ENCODE measurements at places on chromosomes 7 and 10.

- DNase-seq: no peak
Measured at GRCh38 chr7:141354251-141354650, 197.0 kb upstream of the AGK start.

GRCh38 chr10:80204677-80205476 is 460 bp downstream of the ANXA11 start:
- DNase-seq: peak; percentile 69

- no peak for DNase-seq
Measured at GRCh38 chr10:116540814-116541213, 4.9 kb upstream of the PNLIP start.

DNA sequence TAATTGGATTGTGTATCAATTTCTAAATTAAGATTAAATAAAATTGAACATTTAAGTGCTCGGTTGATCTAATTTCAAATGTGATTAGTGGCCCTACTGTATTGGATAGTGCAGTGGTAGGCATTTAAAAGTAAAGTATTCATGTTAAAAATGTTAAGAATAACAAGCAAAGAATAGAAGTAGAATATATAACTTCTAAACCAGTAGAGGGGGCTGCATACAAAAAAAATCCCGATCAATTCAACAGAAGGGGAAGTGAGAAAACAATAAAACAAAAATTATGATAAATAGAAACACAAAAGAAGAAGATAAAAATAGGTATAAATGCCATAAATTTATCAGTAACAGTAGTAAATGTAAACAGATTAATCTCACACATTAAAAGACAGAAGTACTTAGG is 24.9 kb upstream of the WDFY4 start:
- DNase-seq: no peak

DNA sequence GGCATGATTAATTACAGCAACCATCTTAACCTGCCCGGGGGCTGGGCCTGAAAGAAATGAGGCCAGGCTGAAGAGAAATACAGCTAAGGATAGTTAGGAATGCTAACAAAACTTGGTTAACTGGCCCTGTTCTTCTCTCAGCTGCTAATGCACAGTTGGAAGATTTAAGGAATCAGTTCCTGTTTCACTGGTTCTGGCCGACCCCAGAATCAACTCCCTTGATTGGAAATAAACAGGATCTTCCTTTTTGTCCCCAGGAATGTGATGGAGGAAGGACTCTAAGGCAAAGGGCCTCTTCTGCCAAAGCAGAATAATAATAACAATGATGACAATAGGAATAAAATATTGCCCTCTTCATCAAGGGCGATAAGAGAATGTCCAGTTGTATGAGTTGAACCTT is 3.5 kb upstream of the LRMDA start:
- DNase-seq: peak; percentile 17

DNA sequence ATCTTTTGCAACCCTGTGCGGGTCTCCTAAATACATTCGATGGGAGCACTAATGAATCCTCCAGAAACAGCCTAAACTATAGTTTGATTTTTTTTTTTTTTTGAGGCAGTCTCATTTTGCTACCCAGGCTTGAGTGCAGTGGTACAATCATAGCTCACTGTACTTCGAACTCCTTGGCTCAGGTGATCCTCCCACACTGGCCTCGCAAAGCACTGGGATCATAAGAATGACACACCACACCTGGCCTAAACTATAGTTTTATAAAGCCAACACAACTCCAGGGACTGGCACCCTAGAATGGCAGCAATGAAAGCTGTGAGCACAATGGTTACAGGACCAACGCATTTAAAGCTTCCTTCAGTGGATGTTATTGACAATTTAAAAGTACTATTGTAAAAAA is 14.5 kb upstream of the JMJD1C start:
- no peak for DNase-seq

- no peak for DNase-seq
Measured at GRCh38 chr7:98562381-98562823, 54.7 kb upstream of the NPTX2 start.

- DNase-seq: no peak
Measured at GRCh38 chr10:61974601-61975390, 73.3 kb downstream of the ARID5B start.

DNA sequence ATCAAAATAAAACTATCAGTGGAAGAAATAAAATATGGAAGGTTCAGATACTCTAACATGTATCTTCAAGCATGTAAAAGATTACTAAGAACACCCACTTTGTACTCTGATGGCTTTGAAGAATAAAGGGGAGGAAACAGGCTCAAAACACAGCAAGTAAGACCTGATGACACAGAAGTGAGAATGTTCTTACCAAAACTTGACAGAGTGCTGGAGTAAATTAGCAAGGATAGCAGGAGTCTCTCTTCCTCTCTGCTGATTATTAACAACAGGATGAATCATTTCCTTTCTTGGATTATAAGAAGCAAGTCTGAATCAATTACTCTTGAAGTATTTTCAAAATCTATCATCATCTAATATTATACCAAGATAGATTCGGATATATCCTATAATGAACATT is 47.5 kb downstream of the GLI3 start:
- DNase-seq: no peak

GRCh38 chr10:50605269-50605950 is 18.3 kb downstream of the SGMS1 start:
- no peak for DNase-seq

- DNase-seq: no peak
Measured at GRCh38 chr10:6499974-6500373, 80.1 kb downstream of the PRKCQ start.

GRCh38 chr7:81206217-81206616 is 287.4 kb upstream of the SEMA3C start:
- no peak for DNase-seq

DNA sequence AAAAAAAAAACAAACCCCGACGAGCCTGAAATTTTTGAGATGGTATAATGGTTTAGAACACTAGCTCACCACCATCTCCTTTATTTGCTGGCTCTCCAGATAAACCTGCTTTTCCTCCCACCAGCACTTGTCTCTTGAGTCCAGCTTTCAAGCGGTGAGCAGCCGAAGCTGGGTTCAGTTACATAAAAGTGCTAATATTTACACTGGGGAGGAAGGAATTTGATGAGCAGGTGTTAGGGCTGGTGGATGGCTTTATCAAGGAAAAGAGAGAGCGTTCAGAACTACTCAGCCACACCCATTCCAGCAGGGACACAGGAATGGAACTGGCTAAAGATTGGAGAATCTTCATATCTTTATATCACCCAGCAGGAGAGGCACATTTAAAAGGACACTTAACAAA is 6.6 kb upstream of the CALML3 start:
- DNase-seq: peak; percentile 6

DNA sequence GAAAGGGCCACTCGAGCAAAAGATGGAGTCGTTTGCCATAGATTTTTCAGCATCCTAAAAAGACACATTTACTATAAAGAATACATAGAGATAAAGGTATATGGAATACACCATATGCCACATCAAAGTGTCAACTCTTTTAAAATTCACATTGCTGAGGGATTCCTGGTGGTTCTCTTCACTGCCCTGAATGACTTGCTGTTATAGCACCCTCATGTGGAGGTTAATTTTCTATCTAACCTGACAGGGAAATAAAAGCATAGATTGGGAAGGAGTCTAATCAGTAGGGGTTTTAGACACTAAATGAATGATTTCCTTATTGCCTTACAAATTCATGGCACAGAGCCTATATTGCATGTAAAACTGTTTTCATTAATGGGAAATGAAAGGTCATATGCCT is 25.9 kb downstream of the DNAH11 start:
- no peak for DNase-seq

DNA sequence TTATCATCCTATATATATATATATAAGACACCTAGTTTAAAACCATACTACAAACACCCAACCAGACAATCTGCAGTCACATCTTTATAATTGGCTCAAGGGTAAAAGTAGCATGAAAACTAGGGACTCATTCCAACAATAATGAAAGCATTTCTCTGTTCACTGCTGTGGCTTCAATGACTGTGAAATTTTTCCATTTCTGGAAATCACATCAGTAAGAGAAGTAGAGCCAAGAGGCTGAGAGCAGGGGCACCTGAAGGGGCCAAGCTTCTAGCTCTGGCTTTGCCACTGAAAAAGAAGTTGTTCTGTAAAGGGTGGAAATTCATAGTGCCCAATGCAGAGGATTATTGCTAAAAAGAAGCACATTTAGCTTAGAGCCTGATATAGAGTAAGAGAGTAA is 158.6 kb upstream of the GLI3 start:
- DNase-seq: no peak

DNA sequence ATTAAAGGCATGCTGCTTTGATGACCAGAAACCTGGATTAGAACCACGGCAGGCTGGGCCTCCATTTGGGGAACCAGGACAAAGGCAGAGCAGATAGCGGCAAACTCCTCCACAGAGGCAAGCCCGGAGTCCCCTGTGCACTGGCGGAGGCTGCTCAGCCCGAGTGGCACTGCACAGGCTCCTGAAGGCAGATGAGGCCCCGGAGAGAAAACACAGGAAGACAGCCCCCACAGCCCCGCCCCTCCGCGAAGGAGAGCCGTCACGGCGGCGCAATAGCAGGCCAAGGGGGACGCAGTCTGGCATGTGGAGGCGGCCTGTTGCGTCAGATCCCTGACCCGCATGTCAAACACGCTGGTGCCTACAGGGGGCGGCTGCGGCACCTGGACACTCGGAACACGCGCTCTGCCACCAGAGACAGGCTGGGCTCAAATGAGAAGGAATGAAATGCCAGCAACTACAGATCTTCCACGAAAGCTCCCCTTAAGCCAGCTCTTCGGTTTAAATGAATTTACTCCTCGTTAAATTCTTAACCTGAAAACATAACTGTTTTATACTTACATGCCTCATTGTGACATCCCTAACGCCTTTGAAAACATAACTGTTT is 128.5 kb downstream of the MAD1L1 start:
- peak; percentile 95 for DNase-seq

GRCh38 chr10:17056781-17057428 is 72.7 kb downstream of the CUBN start:
- no peak for DNase-seq

GRCh38 chr7:157149317-157149716 is 10.6 kb downstream of the UBE3C start:
- no peak for DNase-seq

DNA sequence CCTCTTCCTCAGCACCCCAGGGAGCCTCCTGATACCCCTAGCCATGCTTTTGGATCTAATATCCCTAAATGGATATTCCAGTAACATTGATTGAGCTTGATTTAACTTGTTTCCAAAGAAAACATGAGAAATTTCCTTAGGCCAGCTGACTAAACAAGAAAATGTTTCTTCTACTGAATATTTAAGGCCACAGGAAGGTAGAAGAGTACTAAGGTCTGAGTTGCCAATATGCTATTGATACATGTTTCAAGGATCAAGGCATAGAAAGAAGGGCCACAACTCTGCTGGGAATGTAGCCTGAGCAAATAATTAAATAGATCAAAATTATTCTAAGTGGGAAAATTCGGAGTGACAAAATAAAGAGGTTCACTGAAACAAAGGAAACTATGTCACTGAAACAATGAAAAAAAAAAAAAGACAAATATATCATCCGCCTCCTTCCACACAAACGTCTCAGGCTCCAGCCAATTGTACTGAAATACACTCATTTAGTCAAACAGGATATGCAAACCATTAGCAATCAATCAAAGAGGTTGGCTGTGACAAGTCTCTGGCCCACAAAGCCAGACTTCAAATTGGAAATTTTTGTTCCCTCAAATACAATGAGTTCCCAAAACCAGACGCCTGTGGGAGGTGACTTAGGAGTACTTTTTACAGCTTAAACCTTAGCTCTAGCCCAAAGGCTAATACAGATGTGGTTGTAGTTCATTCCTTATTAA is 396.2 kb downstream of the HTR7 start:
- no peak for DNase-seq

- no peak for DNase-seq
Measured at GRCh38 chr7:124796771-124797170, 31.2 kb upstream of the GPR37 start.

DNA sequence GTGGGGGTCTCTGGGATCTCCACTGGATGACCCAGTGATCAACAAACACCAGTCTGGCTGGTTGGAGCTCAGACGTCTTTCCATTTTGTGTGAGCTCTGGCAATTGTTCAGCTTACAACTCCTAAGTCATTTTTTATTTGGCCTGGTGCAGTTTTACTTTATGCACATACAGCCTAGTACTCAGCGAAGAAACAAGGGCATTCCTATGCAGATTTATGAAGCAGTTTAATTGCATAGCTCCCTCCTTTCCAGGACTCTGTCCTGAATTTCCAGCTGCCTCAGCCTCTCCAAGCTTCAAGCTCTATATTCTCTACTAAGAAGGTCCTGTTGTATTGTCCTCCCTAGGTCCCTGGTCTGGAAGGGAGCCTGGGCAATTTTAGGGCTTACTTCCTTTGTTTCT is 145.6 kb upstream of the GALNT17 start:
- no peak for DNase-seq

- no peak for DNase-seq
Measured at GRCh38 chr10:76270464-76270863, 839.0 kb downstream of the LRMDA start.

GRCh38 chr7:77382532-77382931 is 33.6 kb downstream of the GSAP start:
- DNase-seq: no peak

GRCh38 chr7:147282204-147282603 is 1165.6 kb downstream of the CNTNAP2 start:
- DNase-seq: no peak

- no peak for DNase-seq
Measured at GRCh38 chr10:124701881-124702656, 42.1 kb downstream of the FAM53B start.

DNA sequence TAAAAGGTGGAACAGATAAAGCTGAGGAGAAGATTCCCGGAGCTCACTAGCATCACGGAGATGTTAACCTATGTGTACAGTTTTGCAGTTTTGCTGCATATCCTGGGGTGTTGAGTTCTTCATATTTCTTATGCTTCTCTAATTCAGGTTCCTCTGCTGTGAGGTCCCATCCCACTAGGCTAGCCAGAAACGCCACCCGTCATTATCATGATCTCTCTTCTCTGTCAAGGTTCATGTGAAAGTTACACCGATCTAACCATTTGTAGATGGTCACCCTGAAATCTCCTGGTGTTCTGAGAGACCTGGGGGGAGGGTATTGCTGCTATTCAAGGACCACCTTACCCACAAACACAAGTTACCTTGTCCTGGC is 136.3 kb downstream of the CCDC71L start:
- DNase-seq: no peak

DNA sequence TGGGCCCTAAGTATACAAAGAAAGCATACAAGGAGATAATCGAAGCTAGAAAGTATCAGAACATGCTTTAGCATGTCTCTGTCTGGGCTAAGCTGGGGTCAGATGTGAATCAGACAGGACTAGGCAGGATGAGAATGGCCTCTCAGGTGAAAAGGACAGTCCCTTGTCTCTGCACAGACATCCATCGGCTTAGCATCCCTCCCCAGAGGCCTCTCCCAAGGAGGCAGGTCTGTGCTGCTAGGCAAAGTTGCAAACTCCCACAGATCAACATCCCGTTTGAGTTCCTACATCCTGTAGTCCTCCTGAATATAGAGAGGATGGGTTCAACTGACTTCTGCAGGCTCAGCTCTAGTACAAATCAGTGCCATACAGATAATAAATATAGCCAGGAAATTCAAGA is 24.5 kb downstream of the CHST15 start:
- DNase-seq: no peak

All from endodermal cell (in vitro differentiated cells).